GM12878 (cell line): ENCODE measurements at places on chromosomes 2 and 18.

DNA sequence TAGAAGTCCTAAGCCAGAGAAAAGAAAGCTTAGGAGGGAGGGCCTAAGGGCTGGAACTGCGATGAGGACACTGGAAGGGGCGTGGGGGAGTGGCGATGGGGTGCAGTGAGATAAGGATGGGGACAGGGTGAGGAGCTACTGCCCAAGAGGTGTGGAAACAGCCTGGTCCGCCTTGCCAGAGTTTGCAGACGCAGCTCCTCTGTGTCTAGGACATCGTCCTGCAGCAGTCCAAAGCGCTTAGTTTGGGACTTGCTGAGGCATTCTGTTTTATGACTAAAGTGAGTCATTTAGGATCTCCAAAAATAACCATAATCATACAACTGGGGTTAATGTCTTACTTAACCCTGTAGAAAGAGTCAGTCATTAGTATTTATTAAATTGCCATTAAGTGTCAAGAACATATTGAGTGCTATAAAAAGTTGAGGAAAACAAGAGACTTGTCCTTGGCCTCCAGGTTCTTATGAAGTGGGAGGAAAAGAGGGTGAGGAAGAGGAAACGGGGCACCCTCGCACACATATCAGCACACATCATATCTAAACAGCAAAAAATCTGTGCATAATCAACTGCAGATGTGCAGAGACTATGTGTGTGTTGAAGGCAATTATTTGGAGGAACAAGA, 74.8 kb downstream of the CDK15 start:
- DNase-seq: no peak

DNA sequence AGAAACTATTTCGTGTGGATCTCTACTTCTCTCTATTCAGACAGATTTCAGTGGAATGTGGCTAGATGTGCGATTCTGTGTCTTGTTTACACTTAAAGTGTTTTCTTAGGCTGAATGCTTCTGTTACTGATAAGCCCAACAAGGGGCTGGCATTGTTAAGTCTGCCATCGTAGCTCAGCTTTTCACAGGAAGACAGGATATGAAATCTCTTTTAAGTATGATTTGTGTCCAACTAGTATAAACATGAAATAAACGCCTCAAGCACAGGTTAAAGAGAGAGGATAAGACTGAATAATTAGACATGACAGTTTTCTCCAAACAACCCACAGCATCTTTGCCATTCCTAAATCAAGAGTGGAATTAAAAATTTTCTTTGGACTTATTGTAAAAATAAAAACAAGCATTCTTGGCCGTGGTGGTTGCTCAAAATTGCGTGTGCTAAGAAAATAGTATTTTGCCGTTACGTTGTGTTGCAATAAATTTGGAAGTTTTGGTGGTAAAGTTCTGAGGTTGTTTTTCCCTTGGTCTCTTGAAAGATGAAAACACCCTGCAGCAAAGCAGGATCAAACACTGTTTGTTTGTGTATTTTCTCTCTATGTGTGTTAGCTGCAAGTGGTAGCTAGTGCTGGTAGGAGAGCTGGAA, 1.0 kb downstream of the VIT start:
- DNase-seq: no peak

- no peak for DNase-seq
These were observed 204.4 kb downstream of the SRBD1 start for GRCh38 chr2:45406621-45407020.

- no peak for DNase-seq
These were observed 256.8 kb upstream of the ZEB2 start for GRCh38 chr2:144776766-144777165.
